ENCODE measurements at places on chromosomes 7 and 10. TPM values are rescaled to one million over a fixed set of nuclear protein-coding genes. Genes with fewer than 3 reads are reported as not detected.

The PHKG1 gene
- total RNA-seq, result 2.5 TPM

The HTR5A gene
- not detected for total RNA-seq

DNA sequence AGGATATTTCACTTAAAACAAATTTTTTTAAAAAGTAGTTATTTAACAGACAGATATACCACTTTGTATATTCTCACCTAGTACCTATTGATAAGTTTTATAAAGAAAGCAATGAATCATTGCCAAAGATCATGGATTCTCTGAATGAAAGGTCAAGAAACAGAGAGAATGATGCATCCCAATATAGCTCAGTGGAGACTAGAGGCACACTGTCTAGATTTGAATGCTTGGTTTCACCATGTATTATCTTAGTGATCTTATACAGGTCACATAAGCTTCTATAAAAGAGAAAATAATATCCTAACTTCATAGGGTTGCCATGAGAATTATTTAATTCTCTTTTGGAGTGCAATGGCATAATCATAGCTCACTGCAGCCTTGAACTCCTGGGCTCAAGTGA lies 87.0 kb upstream of the LRRN3 start:
- no peak for DNase-seq

DNA sequence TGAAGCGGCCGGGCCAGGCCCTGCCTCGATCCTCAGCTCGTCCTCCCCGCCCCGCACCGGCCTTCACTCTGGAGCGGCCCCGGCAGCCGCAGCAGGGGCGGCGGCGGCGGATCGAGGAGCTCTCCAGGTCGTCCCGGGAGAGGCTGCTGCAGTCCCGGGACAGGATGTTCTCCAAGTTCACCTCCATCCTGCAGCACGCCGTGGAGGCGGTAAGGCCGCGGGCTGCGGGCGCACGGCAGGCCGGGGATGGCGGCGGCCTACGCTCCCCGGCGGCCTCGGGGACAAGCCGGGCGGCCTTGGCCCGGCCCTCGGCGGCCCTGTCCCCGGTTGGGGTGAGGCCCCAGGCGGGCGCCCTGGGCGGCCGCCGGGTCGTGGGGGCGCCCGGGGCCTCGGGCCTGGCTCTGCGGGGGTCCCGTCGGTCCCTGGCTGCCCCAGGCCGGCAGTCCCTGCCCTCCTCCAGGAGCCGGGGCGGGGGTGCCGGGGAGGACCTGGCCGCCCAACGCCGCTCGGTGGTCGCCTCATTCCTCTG lies 399 bp downstream of the FHIP2A start:
- no peak for DNase-seq

The SCART1 gene
- 4.8 TPM for total RNA-seq
